Natural killer cell (primary cell): ENCODE measurements at places on chromosomes 7 and 10. TPM values are rescaled to one million over a fixed set of nuclear protein-coding genes. Genes with fewer than 3 reads are reported as not detected.

ANTXRL gene
- total RNA-seq, result not detected

GRCh38 chr7:2011266-2012043, 221.3 kb downstream of the MAD1L1 start:
- no peak for DNase-seq

DNA sequence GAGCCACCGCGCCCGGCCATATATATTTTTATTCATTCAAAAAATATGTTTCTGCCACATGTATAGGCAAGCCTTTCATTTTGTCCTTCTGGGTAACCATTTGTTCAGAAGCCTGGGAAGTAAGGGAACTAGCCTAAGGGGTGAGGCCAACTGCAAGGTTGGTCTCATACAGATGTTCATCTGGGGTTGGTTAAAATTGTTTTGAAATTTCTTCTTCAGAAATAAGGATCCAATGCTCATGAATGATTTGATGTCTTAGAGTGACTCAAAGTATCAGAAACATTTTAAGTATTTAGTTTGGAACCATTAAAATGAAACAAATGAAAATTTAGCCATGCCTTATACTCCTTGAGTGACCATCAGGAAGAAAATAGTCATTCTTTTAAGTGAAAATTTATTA, 397.2 kb downstream of the SUGCT start:
- DNase-seq, result no peak

- DNase-seq, result peak; percentile 61
Measured at GRCh38 chr10:132142396-132143161, 44.2 kb upstream of the DPYSL4 start.

DNA sequence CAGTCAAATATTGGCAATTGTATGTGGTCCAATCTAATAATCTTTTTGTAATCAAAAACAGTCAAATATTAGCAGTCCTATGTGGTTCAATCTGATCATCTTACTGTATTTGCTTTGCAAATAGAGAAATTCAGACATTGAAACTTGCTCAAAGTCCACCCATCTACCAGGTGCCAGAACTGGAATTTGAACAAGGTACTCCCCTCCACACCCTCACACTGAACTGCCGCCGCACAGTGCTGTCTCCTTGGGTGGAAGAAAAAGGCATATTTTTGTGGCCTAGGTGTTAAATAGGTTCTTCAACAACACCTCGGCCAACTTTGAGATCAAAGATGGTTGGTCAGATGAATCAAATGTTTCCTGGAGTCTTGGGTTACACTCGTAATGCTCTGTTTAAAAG, 544.2 kb upstream of the GALNT17 start:
- peak; percentile 4 for DNase-seq
